ENCODE measurements at places on chromosomes 7 and 10.

DNA sequence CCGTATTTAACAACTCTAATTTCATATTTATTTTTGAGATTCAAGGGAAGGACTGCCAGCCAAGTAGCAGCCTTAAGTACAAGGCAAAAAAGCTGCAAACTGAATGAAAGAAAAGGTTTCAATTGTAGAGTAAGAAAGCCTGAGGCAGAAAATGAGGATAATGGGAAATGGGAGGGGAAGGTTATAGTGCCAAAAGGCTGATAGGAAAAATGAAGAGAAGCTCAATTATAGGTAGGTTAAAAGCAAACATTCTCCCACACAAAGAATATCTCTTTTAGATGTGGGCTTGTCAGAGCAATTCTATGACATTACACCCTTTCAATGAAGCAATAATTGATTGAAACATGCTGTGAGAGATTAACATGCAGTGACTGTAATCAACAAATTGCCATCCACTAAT is 175.3 kb downstream of the RAPGEF5 start:
- no peak for DNase-seq

GRCh38 chr10:77888356-77888703 is 38.2 kb downstream of the DLG5 start:
- DNase-seq: no peak

GRCh38 chr10:182441-183201 is 47.4 kb downstream of the ZMYND11 start:
- no peak for DNase-seq

DNA sequence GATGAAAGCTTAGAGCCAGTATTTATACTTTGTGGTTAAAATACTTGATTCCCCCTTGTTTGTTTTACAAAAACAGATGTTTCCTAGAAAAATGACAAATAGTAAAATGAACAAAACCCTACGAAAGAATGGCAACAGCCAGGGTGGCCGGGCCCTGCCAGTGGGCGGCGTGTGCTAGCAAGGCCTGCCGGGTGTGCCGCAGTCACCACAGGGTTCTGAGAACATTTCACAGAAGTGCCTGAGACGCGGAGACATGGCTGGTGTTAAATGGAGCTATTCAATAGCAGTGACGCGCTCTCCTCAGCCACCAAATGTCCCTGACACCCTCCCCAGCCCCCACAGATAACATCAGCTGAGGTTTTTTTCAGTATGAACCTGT is 14.5 kb downstream of the GPR146 start:
- no peak for DNase-seq

DNA sequence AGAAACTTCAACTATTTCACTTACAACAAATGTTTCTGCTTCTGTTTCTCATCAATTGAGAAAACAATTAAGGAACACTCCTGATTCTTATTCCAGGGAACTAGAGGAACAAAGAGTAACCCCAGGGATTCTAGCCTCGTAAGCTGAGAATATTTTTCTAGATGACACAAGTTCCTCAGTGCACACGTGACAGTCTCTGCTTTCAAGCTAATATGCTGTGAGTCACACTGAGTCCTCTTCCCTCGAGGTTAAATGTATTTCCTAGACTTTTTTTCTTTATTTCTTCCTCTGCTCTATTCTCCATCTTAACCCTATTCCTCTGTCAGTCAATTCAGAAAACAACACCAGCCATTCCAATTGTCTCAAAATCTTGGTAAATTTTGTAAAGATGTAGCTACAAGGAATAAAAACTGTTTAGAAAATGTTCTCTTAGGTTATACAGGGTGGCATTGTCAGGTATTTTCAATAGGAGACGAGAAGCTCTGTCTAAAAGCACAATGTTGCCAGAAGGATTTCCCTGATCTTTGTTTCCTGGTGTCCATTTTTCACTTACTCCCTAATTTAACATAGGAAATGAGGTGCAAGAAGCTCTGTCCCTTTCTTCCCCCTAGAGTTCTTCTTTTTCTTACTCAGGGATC is 5.8 kb upstream of the C1GALT1 start:
- no peak for DNase-seq

- DNase-seq: no peak
Measured at GRCh38 chr10:10421071-10421470, 596.6 kb upstream of the CELF2 start.

DNA sequence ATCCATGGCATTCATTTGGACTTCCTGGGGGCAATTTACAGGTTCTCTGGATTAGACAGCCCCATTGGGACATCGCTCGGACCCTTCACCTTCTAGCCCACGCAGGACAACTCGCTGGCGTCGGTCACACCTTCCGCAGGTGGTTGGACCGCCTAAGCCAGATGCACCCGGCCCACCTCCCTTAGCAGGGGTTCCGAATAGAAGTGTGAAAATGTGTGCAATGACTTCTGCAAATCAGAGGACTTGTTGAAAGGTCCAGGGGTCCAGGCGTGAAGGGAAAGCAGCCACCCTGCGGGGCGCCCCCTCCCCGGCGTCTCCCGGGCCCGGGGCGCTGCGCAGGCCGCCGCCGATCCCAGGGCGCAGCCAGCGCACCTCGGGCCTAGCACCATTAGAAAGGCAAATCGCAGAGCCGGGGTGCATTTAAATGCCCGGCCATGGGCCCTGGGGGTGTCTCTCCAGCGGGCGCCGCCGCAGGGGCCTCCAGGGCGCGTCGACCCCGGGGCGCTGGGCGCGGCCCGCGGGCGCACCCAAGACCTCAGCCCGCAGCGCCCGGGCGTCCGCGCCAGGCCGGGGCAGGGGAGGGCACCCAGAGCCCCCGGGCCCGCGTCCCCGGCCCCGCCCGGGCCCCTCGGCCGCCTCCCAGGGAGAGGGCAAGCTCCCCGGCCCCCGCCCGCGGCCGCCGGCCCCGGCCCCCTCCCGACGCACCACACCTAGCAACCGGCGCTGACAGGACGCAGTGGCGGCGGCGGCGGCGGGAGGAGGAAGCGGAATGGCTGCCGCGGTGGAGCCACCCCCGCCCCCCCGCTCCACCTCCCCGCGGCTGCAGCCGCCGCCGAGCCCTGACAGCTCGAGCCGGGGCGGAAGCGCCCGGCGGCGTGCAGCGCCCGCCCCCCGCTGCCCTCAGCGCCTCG is 1.2 kb downstream of the JAZF1 start:
- DNase-seq: peak; percentile 4

- DNase-seq: no peak
Measured at GRCh38 chr7:151271699-151272355, 23.3 kb upstream of the SMARCD3 start.

GRCh38 chr10:116756277-116756676 is 13.9 kb upstream of the HSPA12A start:
- peak; percentile 77 for DNase-seq

GRCh38 chr10:12980713-12981306 is 20.7 kb downstream of the CCDC3 start:
- DNase-seq: no peak

GRCh38 chr7:139648391-139648861 is 124.9 kb downstream of the CLEC2L start:
- no peak for DNase-seq

DNA sequence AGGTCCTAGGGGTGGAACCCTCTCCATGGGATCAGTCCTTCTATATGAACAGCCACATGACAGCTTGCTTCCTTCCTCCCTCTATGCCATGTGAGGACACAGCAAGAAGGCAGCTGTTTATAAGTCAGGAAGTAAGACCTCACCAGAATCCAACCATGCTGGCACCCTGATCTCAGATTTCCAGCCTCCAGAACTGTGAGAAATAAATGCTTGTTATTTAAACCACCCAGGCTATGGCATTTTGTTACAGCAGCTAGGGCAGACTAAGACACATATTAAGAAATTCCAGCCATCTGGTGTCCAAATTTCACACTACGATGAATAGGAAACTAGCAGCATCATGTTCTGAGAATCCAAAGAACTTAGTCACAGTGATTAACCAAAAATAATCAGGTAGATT is 140.1 kb downstream of the ZFAND4 start:
- DNase-seq: no peak

GRCh38 chr10:116084161-116084560 is 188.8 kb downstream of the GFRA1 start:
- DNase-seq: no peak

GRCh38 chr7:26078437-26079336 is 73.3 kb upstream of the NFE2L3 start:
- DNase-seq: peak; percentile 71

DNA sequence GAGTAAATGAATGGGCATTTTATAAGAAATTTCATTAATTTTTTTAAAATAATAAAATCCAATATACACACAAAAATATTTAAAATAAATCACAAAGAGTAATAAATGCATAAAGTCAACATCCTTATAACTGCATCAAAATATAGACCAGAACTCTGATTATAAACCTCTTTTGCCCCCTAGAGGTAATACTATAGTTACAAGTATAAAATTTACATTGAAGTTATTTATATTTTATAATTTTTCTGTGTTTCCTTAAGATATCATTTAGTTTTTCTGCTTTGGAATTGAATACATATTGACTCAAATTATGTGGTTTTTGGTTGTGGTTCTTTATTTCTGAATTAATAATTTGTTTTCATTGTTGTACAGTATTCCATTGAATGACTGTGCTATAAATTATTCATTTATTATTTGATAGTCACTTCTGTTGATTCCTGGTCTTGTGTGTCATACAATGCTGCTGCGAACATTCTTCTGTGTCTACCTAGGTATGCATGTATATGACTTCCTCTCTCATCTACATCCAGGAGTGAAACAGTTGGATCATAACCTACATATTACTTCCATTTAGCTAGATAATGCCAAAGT is 673.6 kb downstream of the IPMK start:
- DNase-seq: no peak

DNA sequence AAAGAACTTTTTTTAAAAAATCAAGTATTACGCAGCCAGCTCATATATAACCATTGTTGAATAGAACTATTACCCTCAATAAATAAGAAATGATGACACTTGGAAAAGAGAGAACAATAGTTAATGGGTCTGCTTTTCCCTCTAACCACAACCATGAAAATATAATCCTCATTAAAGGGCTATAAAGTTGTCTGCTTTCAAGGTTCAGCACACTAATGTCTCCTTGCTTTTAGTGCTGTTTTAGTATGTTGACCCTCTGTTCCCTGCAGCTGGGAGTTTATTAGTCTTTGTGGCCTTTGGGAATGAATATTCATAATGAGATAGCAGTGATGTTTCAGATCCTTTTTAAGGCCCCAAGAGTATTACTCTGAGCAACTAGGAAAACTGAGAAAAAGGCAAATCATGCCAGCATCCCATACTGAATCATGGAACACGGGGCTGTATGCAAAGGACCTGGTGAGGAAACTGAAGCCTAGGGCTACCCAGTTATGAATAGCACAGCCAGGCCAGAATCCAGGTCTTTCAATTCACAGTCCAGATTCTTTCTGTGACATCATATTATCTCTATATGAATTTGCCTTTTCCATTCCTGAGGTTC is 332.0 kb upstream of the LRGUK start:
- no peak for DNase-seq

DNA sequence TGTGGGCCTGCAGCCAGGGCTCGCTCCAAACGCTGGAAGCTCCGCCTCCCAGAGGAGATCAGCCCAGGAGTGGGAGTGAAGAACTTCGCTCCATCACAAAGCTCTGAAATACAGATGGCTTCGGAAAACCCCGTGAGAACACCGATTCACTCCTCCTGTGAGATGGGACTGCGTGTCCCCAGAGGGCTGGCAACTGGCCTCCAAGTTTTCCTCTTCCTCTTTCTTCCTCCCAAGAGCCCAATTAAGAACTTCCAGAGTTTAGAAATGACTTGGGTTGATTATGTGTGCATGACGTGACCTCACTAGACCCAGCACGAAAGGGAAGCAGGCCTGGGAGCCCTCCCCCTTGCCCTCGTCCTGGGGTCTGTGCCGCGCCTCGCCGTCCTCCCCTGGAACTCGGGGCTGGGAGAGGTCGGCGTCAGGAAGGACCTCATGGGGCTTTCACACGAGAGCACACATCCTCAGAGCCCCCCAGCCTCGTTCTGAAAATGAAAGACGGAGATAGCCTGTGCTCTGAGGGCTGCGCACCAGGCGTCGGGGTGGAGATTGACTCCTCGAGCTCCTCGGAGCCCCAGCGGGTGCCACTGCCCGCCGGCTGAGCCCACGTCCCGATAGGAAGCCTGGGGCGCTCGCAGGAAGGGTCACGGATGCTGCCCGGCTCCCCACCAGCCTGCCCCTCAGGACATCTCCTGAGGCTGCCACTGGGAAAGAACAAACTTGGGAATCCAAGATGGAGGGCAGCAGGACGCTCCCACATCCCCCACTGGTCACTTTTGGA is 37.8 kb downstream of the PTPRN2 start:
- peak; percentile 74 for DNase-seq

DNA sequence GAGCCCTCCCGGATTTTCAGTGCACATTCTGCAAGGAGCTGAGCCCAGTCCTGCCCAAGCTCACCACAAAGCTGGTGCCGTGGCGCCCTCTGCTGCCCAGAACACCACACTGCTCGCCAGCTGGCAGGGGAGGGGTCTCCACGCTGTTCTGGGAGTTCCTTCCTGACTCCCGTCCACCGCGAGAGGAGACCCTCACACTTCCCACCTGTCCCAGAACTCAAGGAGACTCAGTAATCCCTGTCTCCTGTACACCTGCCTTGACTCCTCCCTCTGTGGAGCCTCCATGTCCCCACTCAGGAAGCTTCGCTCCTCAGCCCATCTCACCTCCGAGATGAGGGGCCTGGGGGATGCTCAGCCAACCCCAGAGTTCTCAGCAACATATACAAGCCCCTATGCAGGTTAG is 11.3 kb downstream of the C10orf105 start:
- peak; percentile 74 for DNase-seq

DNA sequence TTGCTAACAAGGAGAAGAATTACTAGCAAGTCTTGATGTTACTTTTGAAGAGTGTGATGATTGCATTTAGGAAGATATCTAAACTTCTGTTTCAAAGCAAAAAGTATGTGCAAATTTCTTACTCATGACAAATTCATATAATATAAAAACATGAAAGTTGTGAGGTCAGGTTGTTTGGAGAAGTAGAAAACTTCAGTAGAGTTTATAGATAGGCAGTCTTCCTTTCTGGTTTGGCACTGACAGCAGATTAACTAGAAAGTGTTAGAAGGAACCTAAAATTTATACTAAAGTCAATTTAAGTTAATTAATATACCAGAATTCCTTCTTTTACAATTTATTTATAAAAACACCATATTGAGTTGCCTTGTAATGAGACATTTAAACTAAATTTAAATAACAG is 16.9 kb downstream of the PTEN start:
- no peak for DNase-seq

GRCh38 chr7:120467676-120468075 is 194.7 kb downstream of the KCND2 start:
- no peak for DNase-seq
